Sigmoid colon (tissue), 7 donors: ENCODE measurements at places on chromosomes 3 and 15. TPM values are rescaled to one million over a fixed set of nuclear protein-coding genes. Genes with fewer than 3 reads are reported as not detected.
A peak's percentile ranks its signal among the peaks of the same experiment; 100 is the strongest.

CKMT1A gene
- 114 TPM for polyA plus RNA-seq

- no peak overlapping the region for H3K4me3 ChIP-seq
- no peak for DNase-seq
- peaks cover 19% of the 10 kb centered on the region for H3K4me1 ChIP-seq
- no peaks in the 10 kb centered on the region for H3K36me3 ChIP-seq
These were observed 43.5 kb downstream of the MYO9A start for GRCh38 chr15:72074335-72075060.

OR5K2 gene
- polyA plus RNA-seq, result not detected

DNA sequence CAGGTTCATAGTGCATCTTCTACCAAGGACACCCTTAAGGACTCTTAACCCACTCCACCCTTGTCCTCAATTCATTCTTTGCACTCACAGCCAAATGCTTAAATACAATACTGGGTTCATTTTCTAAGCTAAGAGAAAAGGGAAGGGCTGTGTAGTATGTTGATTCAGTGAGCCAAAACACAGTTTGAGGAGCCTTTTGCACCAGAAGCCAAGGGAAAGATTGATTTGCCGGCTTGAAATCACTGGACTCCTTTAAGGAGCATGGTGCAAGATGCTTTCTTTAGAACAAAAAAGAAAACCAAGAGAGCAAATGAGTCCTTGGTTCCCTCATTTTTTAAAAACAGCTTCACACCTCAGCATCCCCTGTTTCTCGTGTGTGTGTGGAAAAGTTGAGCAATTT is 47.8 kb downstream of the BOC start:
- peaks cover 45% of the 10 kb centered on the region for H3K36me3 ChIP-seq
- H3K27ac ChIP-seq, result peak overlapping the region; percentile 56
- peaks cover 81% of the 10 kb centered on the region for H3K4me1 ChIP-seq
- H3K27me3 ChIP-seq, result no peaks in the 10 kb centered on the region

GRCh38 chr3:172367205-172368105 is 80.8 kb downstream of the GHSR start:
- peaks cover 6% of the 10 kb centered on the region for H3K4me1 ChIP-seq
- DNase-seq, result no peak
- H3K4me3 ChIP-seq, result no peak overlapping the region
